ENCODE measurements at places on chromosomes 6 and 20. TPM values are rescaled to one million over a fixed set of nuclear protein-coding genes. Genes with fewer than 3 reads are reported as not detected.

DNA sequence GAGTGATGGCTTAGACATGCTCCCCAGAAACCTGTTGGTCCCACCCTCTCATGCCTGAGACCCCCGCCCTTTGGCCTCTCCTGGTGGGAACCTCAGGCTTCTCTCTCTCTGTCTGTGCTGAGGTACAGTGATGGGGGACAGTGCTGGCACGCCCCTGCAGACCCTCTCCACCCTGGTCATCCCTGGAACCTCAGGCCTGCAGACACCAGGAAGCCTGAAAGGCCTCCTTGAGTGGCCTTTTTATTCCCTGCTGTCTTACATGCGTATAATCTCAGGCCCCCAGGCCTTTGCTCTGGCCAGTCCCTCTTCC, 78.5 kb upstream of the MAFB start:
- no peaks in the 10 kb centered on the region for H3K36me3 ChIP-seq
- H3K4me3 ChIP-seq, result no peak overlapping the region
- no peaks in the 10 kb centered on the region for H3K4me1 ChIP-seq
- peaks cover 15% of the 10 kb centered on the region for H3K27me3 ChIP-seq

DNA sequence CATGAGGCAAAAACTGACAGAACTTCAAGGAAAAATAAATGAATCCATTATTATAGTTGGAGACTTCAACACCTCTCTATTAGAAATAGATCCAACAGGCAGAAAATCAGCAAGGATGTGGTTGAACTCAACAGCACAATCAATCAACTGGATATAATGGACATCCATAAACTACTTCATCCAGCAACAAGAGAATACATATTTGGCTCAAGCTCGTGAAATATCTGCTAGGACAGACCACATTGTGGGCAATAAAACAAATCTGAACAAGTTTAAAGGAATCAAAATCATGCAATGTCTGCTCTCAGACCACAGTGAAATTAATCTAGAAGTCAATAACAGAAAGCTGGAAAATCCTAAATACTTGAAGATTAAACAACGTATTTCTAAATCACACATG, 362.6 kb downstream of the CD109 start:
- no peaks in the 10 kb centered on the region for H3K4me1 ChIP-seq
- no peak for DNase-seq
- no peak overlapping the region for H3K4me3 ChIP-seq
- H3K36me3 ChIP-seq, result no peaks in the 10 kb centered on the region
- H3K27me3 ChIP-seq, result no peaks in the 10 kb centered on the region
- no peak overlapping the region for H3K27ac ChIP-seq

DNA sequence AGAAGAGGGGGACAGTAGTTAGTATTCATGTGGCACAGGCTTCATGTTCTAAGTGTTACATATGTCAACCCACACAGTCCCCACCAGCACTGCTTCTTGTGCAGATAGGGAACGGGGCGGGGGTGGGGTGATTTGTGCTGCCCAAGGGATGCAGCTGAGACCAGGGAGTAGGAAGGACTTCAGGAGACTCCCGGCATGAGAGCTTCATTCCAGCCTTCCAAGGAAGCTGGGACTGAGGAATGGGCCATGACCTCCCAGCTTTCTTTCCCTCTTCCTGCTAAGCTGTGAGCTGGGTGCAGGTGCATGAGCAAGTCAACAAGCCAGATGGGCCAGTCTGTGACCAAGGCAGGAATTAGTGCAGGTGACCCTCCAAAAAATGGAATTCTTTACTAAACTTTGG, 9.2 kb downstream of the BEND3 start:
- H3K36me3 ChIP-seq, result no peaks in the 10 kb centered on the region
- H3K27me3 ChIP-seq, result no peaks in the 10 kb centered on the region
- no peak for DNase-seq

DNA sequence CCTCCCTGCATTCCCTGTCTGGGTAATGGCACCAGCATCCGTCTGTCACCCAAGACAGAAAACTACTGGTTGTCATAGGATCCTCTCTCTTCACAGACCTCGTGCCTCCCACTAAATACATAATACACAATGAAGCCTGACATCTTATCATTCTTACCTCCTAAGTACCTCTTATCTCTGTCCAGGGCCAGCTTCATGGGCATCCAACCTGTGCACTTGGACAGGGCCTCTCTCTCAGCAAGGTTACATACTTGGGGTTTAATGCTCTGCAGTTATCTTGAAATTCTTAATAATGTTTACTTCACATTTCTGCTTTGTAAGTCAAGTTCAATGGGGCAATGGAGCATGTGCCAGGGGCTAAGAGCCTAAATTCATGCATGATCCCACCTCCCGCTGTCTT, 30.8 kb upstream of the KLHL31 start:
- peaks cover 20% of the 10 kb centered on the region for H3K27me3 ChIP-seq
- no peak for DNase-seq
- H3K4me1 ChIP-seq, result peaks cover 6% of the 10 kb centered on the region
- H3K27ac ChIP-seq, result no peak overlapping the region
- H3K4me3 ChIP-seq, result no peak overlapping the region

DNA sequence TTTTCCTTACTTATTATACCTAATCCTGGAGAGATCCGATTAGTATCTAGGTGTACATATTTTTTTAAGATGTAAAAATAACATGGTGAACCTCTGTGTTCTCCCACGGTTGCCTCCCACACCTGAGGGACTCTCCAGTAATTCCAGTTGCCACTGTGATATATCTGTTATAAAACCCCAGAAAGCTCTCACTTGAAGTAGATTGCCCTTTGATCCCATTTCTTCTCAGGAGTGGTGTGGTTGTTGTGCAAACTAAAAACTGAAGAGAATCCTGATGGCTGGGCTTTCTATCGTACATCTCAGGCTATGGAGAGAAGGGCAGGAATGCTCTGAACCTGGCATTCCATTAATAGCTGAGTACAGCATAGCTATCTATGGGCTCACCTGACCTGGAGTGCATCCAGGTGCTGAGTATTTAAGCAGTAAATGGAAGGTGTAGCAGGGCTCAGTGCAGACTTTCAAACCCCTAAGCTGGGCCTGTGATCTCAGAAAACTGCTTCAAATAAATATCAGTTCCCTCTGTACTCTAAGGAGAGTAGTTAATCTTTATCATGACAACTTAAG, 41.0 kb downstream of the VGLL2 start:
- H3K36me3 ChIP-seq, result no peaks in the 10 kb centered on the region
- H3K27me3 ChIP-seq, result peaks cover 2% of the 10 kb centered on the region
- no peaks in the 10 kb centered on the region for H3K4me1 ChIP-seq
- DNase-seq, result no peak
- H3K4me3 ChIP-seq, result no peak overlapping the region
- no peak overlapping the region for H3K27ac ChIP-seq

- H3K27me3 ChIP-seq, result no peaks in the 10 kb centered on the region
- peaks cover 67% of the 10 kb centered on the region for H3K36me3 ChIP-seq
- DNase-seq, result no peak
- H3K4me3 ChIP-seq, result peak overlapping the region; percentile 93
- peak overlapping the region; percentile 96 for H3K27ac ChIP-seq
Measured at GRCh38 chr6:31577579-31577966, 2.2 kb downstream of the TNF start.

- no peaks in the 10 kb centered on the region for H3K27me3 ChIP-seq
- no peak overlapping the region for H3K27ac ChIP-seq
- no peaks in the 10 kb centered on the region for H3K36me3 ChIP-seq
- no peak overlapping the region for H3K4me3 ChIP-seq
- no peaks in the 10 kb centered on the region for H3K4me1 ChIP-seq
Measured at GRCh38 chr20:40472905-40473304, 216.1 kb downstream of the MAFB start.

GRCh38 chr6:116461331-116461931, at the start of gene CALHM6:
TSS of gene CALHM6 (plus strand) at chr6:116461375. CDS start at chr6:116461930, 555 bp downstream.
- H3K4me3 ChIP-seq, result peak within 1 kb of the TSS; percentile 72
- no peak for DNase-seq
- peaks cover 16% of the 10 kb centered on the region for H3K27me3 ChIP-seq
- H3K27ac ChIP-seq, result peak within 1 kb of the TSS; percentile 77

DNA sequence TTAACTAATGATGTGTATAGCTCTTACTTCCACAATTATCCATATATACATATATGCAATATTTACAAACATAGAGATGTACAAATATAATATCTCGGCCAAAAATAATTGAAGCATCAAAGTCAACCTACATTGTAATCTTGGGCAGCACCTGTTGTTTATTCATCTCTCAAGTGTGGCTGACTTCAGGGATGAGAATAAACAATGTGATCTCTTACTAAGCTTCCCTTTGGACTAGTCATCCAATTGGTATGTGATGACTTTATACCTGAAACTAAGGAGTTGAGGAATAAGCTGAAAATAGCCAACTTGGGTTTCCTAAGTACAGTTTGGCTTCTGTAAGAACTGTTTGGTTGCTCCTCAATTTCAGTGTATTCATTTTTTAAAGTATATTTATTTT, 256.6 kb downstream of the KHDC1L start:
- no peak overlapping the region for H3K27ac ChIP-seq
- no peak for DNase-seq
- no peaks in the 10 kb centered on the region for H3K4me1 ChIP-seq

DNA sequence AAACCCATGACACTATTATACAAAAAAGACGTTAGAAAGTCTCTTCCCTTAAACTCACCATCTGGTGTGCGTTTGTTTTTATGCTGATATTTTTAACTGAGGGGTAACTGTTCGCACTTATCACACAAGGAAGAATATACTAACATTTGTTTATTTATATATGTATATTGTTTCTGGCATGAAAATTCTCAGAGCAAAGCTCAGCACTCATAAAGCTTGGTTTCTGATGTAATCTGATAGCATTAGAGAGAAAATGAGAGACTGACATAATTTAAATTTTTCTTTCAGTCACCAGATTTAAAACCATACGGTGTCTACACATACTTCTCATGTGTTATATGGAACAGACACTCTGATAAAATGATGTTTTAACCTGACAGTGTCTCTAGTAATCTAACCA, 6.9 kb downstream of the BLOC1S5 start:
- H3K4me3 ChIP-seq, result no peak overlapping the region
- H3K36me3 ChIP-seq, result peaks cover 35% of the 10 kb centered on the region
- H3K27ac ChIP-seq, result no peak overlapping the region
- DNase-seq, result no peak

- H3K4me1 ChIP-seq, result peaks cover 71% of the 10 kb centered on the region
- no peaks in the 10 kb centered on the region for H3K27me3 ChIP-seq
- peak; percentile 24 for DNase-seq
Measured at GRCh38 chr6:159064477-159064876, 19.7 kb upstream of the TAGAP start.

DNA sequence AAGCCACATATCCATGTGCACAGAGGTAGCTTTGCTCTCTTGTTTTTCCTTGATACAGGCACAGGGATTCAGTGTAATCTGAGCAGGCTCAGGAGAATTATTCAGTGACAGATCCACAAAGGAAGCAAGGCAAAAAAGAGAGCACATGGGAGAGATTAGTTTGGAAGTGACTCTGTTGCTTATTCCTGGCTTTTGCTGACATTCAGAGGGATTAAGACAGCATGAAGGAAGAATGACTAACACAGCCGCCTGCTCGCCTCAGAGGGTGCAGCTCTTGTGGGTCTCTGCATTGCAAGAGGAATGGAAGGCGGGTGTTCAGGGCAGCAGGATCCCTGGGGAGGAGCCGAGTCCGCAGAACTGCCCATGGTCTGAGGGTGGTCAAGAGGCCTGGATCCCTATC, 203.4 kb upstream of the KCNQ5 start:
- no peak overlapping the region for H3K27ac ChIP-seq
- H3K27me3 ChIP-seq, result no peaks in the 10 kb centered on the region
- H3K36me3 ChIP-seq, result no peaks in the 10 kb centered on the region
- H3K4me3 ChIP-seq, result no peak overlapping the region
- H3K4me1 ChIP-seq, result no peaks in the 10 kb centered on the region

DNA sequence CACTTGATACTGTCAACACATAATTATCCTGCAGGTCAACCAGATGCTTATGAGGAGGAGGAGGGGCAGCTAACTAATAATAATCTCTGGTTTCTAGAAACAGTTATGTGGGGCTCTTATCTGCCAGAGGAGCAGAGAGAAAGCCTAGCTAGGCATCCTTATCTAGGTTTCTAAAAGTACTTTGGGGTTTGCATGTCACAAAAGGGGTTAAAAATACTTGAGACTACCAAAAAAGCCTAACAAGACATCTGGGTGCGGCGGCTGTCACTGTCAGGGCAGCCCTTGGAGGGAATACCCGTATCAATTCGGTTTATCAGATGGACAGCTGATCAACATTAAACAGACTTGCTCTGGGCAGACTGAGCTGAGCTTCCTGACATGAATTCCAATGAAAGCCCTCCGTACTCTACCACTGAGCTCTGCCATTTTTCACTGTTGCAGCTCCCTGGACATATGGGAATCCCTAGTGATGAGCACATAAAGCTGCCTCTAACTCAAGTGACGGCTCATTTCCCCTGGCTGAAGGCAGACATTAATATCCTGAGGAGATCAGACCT, 166.6 kb downstream of the PDSS2 start:
- DNase-seq, result no peak
- H3K4me3 ChIP-seq, result no peak overlapping the region
- no peaks in the 10 kb centered on the region for H3K4me1 ChIP-seq
- no peaks in the 10 kb centered on the region for H3K27me3 ChIP-seq
- no peaks in the 10 kb centered on the region for H3K36me3 ChIP-seq
- H3K27ac ChIP-seq, result no peak overlapping the region

DNA sequence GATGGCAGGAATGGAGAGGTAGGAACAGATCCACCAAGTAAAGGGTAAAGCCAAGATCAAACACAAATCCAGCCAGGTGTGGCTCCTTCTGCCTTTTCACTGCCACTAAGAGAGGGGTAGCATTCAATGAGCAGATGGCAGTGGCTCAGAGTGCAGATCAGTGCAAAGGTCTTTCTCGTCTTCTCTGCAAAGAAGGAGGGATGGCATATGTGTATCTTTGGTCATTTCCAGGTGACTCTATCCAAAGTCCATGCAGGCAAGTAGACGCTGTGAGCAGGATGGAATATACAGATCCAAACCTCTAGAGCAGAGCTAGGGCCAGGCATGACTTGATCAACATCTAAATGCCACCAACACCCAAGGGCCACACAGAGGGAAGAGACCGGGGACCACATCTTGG, 6.9 kb downstream of the BANF2 start:
- H3K4me3 ChIP-seq, result no peak overlapping the region
- no peak overlapping the region for H3K27ac ChIP-seq
- no peaks in the 10 kb centered on the region for H3K4me1 ChIP-seq

- H3K27ac ChIP-seq, result no peak overlapping the region
- peaks cover 27% of the 10 kb centered on the region for H3K27me3 ChIP-seq
- no peaks in the 10 kb centered on the region for H3K36me3 ChIP-seq
- H3K4me1 ChIP-seq, result no peaks in the 10 kb centered on the region
Measured at GRCh38 chr20:45920462-45921336, 8.7 kb upstream of the PLTP start.

GRCh38 chr6:82645536-82646230, 282.1 kb downstream of the TPBG start:
- DNase-seq, result no peak
- no peak overlapping the region for H3K4me3 ChIP-seq
- H3K36me3 ChIP-seq, result no peaks in the 10 kb centered on the region
- H3K27me3 ChIP-seq, result no peaks in the 10 kb centered on the region
- H3K27ac ChIP-seq, result no peak overlapping the region
- H3K4me1 ChIP-seq, result no peaks in the 10 kb centered on the region

Gene NFKBIL1
- total RNA-seq, result 13.5 TPM

Gene FILIP1
- not detected for total RNA-seq

Gene C20orf141
- not detected for total RNA-seq

Gene DEF6
- 195 TPM for total RNA-seq

Gene ACTL10
- total RNA-seq, result 3.2 TPM

Gene PROCR
- 1.2 TPM for total RNA-seq

Gene OXT
- not detected for total RNA-seq

Gene EFCAB8
- 1.5 TPM for total RNA-seq

Data from activated CD8-positive, alpha-beta T cell treated with anti-CD3 and anti-CD28 coated beads, Interleukin-2, amount 10 ng/mL, durations not matched to agents 7 days and 5 days (primary cell).